Fibroblast of the conjunctiva (primary cell): ENCODE measurements at places on chromosomes 3 and 15.

DNA sequence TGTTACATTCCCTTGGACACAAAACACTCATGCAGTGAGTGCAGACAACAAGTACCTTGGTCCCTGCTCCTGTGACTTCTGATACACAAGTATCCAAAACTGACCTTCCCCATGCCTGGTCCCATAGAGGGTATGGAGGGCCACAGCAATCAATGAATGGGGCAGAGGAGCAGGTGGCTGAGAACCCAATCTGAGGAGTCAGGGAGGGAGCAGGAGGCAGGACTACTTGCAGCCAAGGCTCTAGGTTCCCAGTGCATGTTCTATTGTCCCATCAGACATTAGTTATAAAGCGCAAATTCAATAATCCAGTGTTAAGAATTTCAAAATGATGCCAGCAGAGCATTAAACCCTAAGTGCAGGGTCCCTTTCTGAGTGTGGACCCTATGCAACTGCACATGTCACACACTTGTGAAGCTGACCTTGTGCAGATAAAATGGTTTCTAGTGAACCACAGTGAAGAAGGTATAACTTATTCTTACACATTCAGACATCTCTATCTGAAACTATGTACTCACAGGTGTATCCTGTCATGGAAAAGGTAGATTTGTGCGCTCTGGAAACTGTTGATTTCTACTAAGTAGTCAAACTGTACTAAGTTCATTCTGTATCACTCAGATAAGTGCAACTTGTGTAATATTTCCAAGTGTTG lies 107.3 kb upstream of the ABI3BP start:
- DNase-seq: no peak

GRCh38 chr3:107250221-107250620 lies 127.0 kb upstream of the CCDC54 start:
- DNase-seq: no peak

DNA sequence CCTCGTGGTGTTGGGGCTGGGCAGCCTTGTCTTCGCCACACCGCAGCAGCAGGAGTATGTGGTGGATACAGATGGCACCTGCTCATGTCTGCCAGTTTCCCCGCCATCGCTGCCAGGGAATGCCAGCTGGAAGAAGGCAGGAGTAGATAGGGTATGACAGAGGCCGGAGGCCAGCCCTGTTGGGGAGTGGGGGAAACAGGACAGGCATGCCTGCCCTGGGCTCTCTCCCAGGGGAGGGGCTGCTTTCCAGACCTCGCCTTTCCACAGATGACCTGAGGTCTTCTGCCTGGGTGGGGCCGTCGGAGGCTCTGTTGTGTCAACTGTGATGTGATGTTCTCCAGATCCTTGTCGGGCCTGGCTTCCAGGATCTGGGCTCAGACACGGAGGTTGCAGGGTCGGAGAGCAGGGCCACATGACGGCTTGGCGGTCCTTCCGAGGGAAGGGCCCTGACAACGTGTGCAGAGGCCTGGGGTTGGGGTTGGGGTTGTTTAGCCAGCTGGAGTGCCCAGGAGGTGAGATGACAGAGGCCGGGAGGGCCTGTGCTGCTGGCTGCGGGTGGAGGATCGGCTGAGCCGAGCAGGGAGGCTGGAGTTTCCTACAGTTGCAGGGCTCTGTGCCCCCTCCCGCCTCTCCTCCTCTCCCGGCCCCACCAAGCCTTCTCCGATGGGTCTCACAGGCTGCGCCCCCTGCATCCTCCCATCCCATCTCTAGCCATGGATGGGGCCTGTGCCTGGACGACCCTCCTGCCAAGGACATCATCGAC lies 102.0 kb downstream of the TBC1D2B start:
- DNase-seq: no peak

GRCh38 chr15:91941871-91942658 lies 88.6 kb downstream of the SLCO3A1 start:
- DNase-seq: no peak

- DNase-seq: peak; percentile 89
Measured at GRCh38 chr3:126261037-126261436, 80.7 kb upstream of the ALDH1L1 start.

GRCh38 chr15:57680021-57680420 lies 26.5 kb upstream of the POLR2M start:
- no peak for DNase-seq

DNA sequence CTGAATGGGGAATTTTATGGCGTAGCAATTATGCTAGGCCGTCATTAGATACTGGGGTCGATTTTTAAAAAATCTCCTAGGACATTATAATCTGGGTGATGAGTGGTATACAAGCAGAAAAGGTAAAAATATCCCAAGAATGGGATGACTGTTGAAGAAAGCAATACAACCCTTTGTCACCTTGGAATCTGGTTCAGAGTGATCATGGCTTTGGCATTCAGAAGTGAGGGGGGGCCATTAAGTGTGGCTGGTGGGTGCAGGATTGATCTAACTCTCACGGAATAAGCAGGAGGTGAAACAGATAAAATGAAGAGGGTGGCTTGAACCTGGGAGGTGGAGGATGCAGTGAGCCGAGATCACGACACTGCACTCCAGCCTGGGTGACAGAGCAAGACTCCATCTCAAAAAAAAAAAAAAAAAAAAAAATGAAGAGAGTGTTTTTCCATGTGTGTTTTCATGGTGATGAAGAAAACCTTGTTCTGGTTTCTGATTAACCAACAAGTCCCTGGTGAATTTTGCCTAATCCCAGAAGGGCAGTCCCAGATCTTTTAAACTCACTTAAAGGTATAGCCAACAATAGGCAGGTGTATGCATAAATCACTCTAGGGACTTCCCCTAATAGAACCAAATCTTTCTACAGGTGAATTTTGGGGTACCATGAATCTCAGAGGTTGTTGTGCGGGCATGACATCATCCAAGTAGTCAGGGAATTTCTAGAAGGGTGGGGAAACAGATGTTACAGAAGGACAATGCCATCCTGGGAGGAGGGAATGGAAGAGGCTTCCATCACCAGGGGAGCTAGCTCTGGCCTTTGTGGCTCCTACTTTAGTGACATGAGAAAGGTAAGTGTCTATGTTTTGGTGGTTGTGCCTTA lies 3.1 kb upstream of the RAD54L2 start:
- no peak for DNase-seq

GRCh38 chr3:124451630-124452317 lies 278.5 kb upstream of the UMPS start:
- no peak for DNase-seq

- no peak for DNase-seq
Measured at GRCh38 chr15:93311620-93312019, 222.6 kb upstream of the RGMA start.

DNA sequence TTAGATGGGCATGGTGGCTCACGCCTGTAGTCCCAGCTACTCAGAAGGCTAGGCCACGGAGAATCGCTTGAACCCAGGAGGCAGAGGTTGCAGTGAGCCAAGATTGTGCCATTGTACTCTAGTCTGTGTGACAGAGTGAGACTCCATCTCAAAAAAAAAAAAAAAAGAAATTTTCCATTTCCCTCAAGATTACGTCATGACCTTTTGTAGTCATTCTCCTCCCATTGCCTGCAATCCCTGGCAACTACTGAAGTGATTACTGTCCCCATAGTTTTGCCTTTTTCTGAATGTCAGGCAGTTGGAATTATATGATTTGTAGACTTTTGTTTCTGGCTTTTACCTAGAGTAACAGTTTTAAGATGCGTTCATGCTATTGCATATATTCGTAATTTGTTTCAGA lies 28.0 kb downstream of the WDR76 start:
- peak; percentile 5 for DNase-seq

- DNase-seq: no peak
Measured at GRCh38 chr3:148773805-148774204, 53.8 kb upstream of the CPB1 start.

- no peak for DNase-seq
Measured at GRCh38 chr3:186990277-186990676, 60.0 kb downstream of the ST6GAL1 start.

DNA sequence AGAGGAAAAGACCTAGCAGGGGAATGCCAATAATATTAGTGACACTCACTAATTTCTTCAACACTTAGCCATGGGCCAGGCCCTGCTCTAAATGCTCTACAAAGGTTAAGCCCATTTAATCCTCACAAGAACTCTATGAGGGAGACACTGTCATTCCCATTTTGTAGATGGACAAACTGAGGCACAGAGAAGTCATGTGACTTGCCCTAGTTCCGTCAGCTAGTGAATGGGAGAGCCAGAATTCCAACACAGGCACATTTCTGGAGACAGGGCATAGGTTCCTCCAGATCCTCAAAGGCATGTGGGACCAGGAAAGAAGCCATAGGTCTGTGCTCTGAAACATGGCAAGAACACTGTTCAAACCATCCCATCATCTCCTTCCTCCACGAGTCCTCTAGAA lies 31.5 kb downstream of the LOXL1 start:
- DNase-seq: no peak

- no peak for DNase-seq
Measured at GRCh38 chr15:39388118-39388517, 192.8 kb upstream of the THBS1 start.

- no peak for DNase-seq
Measured at GRCh38 chr3:11606865-11607440, 36.8 kb downstream of the VGLL4 start.

DNA sequence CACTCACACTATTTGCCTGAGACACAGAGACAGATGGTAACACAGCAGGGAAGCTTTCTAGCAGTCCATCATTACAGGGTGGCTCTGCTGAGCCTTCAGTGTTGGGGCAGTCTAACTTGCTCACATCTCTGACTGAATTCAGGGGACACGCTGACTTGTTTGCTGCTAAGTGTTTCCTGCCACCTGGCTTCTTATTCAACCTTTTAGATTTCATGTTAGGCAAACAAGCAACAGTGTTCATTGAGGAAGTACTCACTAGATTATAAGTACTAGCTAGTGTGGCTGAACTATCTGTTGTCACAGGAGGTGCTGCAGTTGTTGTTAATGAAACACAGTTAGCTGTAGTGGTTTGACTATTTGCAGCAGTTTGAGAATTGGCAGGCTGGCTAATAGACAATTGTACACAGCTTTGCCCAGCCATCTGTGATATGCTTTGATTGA lies 37.3 kb downstream of the USF3 start:
- no peak for DNase-seq

DNA sequence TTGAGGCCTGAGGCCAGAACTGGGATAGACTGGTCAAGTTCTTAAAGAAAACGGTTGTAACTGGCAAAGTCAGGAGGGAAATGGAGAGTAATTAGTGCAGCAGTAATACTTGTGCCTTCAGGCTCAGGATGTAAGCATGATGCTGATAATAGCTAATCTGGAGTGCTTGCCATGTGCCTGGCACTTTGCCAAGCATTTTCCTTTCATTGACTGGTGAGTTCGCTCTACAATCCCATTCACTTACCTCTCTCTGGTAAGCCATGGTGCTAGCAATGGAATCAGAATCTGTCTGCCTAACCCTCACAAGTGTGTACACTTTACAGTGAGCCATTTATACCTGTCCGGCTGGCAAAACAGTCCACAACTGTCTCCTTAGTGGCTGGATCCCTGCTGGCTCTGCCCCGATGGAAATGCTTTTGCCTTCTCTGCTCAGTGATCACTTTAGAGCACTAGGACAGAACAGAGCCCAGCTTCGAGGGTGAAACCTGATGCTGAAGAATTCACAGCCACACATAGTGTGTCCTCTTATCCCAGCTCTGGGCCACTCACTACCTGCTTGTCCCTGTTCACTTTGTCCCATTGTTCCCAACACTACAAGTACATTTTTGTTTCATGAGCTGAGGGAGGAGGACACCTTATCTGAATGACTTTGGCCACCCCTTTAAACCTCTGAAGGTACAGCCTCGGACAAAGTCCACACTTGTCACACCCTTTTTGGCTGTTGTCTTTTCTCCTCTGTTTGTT lies 10.3 kb downstream of the CHP1 start:
- no peak for DNase-seq

GRCh38 chr3:59482684-59483083 lies 432.9 kb upstream of the CFAP20DC start:
- DNase-seq: no peak

DNA sequence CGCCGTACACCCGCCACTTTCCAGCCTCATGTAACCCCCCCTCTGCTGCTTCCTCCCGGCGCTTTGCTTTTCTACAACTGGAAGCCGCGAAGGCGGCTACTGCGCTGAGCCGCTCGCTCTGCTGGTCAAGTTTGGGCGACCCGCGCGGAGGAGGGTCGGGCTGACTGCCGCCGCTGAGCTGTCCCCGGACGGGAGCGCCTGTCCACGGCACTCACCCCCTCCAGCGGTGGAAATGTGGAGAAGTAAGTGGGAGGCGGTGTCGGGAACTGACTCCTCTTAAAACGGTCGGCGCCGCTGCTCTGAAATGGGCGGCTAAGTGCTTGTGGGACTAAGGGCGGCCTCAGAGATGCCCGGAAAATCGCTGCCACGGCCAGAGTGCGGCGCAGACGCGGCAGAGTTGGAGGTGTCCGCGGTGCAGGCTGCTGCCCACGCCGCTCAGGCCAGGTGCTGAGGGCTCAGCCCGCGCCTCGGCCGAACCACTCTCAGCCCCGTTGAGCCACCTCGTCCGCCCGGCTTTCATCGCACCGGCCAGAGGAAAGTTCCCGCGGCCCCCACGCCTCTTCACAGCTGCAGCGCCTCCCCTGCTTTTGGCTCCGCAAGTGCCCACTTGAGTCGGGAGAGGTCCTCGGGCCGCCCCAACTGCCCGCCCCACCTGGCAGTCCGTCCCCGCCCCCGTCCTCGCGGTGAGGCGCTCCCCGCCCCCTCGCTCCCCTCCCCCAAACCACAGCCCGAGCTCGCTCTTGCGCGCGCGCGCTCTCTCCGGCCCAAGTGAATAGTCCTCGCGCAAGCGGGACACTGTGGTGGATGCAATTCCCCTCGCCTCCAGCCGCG lies at the start of gene EPHA6:
Gene EPHA6, plus strand, starts transcription at position 775 of the 831 bp plus-strand sequence.
- peak; percentile 17 for DNase-seq

DNA sequence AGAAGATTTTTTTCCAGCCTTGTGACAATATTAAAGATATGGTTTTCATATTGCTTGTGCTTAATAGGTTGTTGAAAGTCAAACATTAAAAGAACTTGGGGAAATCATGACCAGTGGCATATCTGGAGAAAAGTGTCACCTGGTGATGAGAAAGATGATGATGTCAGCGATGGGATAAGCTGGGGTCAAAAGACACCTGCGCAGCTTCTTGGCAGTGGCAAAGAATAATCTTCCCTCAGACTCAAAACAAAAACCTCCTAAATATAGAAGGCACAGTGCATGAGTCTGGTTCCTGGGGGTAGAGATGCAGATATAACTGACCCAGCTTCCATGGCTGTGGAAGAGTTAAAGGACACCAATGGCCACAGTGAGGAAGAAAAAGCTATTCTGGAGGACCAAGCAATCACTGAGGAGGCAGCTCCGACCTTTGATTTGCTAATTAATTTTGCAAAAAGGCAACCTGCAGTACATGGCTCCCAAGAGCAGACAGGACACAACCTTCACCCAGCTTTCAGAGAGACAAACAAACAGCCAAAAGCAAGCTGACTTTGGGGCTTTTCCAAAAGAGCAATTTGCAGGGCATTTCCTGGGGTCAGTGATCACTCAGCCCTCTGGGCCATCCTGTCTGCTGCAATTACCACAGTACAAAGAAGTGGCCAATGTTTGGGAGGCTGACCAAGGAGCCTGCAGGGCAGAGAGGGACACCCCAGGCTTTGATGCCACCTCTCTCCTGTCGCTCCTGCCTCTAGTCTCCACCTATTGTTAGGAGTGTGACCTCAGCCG lies 17.6 kb upstream of the SEMA5B start:
- DNase-seq: no peak

- DNase-seq: no peak
Measured at GRCh38 chr3:33125840-33126239, 12.0 kb downstream of the CRTAP start.

GRCh38 chr3:42080453-42080872 lies 10.7 kb upstream of the TRAK1 start:
- peak; percentile 59 for DNase-seq

GRCh38 chr3:144364737-144365136 lies 393.1 kb downstream of the DIPK2A start:
- DNase-seq: no peak

GRCh38 chr3:196712514-196713413 lies 587 bp downstream of the PIGX start:
- DNase-seq: no peak
